ENCODE measurements at places on chromosomes 4 and X. TPM values are rescaled to one million over a fixed set of nuclear protein-coding genes. Genes with fewer than 3 reads are reported as not detected.

CT47C1 gene
- total RNA-seq, result not detected

DCAF12L1 gene
- total RNA-seq, result not detected

EGF gene
- total RNA-seq, result not detected

IBSP gene
- total RNA-seq, result not detected

NXF2 gene
- not detected for total RNA-seq

DMRTC1 gene
- total RNA-seq, result not detected

NMU gene
- total RNA-seq, result 0.53 TPM

STOX2 gene
- not detected for total RNA-seq

LEF1 gene
- 93.4 TPM for total RNA-seq

GYPE gene
- total RNA-seq, result not detected

DOK7 gene
- not detected for total RNA-seq

SPATA18 gene
- 0.13 TPM for total RNA-seq

LANCL3 gene
- total RNA-seq, result 0.95 TPM

IL3RA gene
- total RNA-seq, result 1.2 TPM

SERPINA7 gene
- not detected for total RNA-seq
